ENCODE measurements at places on chromosomes 16 and 17.
A peak's percentile ranks its signal among the peaks of the same experiment; 100 is the strongest.

DNA sequence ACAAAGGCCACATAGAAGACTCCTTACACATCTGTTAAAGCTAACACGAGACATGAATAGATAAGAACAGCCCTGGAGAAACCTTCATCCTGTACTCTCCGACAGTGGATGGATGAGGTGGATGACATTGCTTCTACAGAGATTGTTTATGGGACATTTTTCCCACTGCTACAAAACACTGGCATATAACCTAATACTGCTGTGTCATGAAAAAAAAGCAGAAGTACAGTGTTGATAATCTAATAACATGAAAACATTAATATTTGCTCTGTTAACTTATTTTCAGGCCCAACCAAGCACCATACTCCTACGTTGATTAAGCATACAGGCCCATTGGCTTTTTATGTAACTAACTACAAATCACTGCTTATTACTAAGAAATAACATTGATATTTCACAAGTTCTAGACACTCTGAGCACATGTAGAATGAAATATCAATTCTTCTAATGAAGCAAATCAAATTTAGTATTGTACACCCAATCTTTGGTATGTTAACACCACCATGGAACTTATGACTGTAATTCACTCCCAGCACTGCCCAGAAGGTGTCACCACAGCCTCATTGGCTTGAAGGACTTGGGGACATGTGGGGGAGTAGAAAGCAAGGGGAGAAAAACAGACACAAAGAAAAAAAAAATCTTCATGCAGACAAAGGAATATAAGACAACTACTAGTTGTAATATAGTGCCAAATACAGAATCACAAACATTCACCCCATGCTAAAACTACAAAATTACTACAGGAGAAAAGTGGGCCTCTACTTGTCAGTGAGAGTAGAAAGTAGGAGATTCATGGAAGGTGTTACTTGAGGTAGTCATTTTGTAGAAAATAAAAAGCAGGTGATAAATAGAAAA, 330.0 kb upstream of the PMFBP1 start:
- peak; percentile 36 for DNase-seq

DNA sequence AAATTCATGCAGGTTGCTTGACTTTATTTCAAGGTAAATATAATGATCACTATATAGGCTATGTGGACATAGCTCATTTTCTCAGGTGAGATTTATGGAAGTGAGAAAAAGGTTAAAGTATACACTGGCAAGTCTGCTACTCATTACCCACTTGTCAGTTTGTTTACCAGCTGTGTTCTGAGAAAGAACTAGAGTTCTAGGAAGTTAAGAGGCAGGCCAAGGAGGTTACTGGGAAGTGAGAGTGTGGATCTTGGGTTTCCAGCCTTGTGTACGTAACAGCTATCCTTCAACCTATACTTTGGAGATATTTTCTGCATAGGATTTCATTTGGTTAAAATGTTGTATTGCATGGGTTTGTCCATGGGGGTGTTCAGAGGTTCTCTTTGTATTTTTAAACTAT, 31.9 kb upstream of the COX10 start:
- DNase-seq, result no peak

DNA sequence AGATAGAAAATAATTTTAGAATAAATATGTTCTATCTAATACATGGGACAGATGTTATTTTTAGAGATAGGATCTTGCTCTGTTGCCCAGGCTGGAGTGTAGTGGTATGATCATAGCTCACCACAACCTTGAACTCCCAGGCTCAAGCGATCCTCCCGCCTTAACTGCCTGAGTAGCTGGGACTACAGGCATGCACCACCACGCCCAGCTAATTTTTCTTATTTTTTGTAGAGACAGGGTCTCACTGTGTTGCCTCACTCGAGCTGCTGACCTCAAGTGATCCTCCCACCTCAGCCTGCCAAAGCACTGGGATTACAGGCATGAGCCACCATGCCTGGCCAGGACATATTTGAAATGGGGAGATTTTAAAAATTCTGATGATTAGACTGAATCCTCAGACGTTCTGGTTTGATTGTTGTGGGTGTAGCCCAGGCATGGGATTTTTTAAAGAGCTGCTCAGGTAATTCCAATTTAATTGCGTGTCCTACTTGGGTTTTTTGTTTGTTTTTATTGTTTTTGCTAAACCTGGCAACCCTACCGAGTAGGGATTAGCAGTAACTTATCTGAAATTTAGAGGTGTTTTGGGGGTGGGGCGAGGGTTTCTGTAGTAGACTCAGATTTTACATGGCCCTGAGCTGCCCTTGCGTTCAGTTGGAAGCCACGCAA, 142.9 kb downstream of the RAB11FIP4 start:
- no peak for DNase-seq

DNA sequence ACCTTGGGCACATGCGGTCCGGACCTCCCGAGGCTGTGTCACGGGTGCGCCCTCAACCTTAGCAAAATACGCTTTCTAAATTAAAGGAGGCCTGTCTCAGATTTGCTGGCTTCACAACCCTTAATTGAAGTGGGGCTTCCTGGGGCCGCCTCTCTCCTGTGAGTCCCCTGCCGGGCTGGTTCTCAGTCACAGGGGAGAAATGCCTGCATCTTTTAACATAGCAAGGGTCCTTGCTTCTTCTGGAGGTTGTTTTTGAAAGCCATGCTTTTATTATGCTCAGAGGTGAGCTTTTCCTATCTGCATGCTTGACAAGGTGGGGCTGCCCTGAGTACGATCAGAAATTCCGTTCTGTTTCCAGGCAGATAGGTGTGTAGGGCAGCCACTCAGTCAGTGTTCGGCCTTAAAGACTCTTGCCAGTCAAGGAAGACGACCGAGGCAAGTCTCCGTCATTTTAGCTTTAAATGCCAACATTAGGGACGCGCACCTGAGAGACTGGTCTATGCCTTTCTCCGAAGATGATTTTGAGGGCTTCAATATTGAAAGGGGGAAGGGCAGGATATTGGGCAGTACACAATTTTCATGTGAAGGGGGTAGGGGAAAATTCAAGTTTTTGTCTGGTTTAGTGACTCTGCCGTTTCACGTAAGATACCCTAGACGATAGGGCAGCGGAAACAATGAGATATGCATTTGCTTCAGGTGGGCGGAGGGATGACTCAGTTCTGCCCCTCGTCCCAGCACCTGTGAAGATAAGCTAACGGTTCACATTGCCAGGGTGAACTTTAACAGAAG, 5.5 kb upstream of the SLC7A5 start:
- peak; percentile 86 for DNase-seq

GRCh38 chr16:72536723-72537435, 364.9 kb upstream of the PMFBP1 start:
- no peak for DNase-seq

DNA sequence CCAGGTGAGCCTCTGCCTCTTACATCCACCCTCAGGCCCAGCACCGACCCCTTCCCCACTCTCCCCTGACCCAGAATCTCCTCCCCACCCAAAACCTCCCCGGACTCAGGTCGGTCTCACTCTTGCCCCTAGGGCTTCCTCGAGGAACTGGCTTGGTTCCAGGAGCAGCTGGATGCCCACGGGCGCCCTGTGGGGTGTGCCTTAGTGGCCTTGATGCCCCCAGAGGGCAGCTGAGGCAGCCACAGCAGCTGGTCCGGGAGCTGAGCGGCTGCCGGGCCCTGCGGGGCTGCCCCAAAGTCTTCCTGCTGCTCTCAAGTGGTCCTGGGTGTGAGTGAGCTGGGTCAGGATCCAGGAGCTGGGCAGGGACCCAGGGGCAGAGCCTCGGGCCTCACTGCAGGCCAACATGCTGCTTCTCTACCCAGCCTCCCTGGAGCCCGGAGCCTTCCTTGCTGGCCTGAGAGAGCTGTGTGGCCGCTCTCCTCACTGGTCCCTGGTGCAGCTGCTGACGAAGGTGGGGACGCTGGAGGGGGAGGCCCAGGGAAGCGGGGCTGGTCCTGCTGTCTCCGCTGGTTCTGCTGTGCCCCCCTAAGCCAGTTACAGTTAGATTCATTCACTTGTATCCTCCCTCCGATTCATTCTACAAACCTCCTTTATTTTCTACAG, 9.6 kb downstream of the ZNF213 start:
- no peak for DNase-seq

DNA sequence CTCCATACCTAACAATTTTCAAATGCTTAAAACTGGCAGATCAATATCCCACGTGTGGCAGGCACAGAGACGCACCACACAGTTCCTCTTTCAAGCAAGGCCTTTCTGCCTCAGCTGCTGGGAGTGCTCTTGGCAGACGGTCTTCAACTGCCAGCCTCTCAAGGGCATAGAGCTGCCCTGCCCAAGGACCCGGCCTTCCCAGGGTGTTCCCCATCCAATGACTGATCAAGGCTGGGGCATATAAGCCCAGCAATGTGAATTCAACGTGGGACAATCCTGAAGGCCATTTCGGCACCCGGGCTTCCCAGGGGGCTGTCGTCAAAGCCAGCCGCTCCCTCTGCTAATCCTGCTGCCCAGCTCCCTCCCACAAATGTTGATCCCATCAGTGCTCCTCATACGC, 107.1 kb downstream of the STX8 start:
- DNase-seq, result no peak

- DNase-seq, result no peak
Measured at GRCh38 chr16:81582655-81583441, 138.2 kb downstream of the CMIP start.

DNA sequence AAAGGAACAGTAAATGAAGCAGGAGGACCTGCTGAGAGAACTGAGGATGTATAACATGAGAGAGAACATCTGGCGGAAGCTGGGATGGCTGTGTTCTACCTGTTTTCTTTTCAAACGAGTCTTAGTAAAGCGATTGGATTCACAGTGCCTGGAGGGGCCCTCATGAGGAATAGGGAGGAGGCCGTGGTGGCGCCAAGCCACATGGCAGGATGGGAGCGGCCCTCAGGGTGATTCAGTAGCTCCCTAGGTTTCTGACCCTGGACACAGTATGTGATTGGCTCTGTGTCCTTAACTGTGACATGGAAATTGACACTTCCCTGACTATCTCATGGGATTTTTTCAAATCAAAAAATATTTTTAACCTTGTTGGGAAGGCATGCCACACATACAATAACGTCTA, 32.1 kb downstream of the USP43 start:
- no peak for DNase-seq

GRCh38 chr17:30031214-30031869, 85.3 kb upstream of the NSRP1 start:
- DNase-seq, result no peak

GRCh38 chr17:2814481-2815341, 18.5 kb downstream of the RAP1GAP2 start:
- DNase-seq, result peak; percentile 83

DNA sequence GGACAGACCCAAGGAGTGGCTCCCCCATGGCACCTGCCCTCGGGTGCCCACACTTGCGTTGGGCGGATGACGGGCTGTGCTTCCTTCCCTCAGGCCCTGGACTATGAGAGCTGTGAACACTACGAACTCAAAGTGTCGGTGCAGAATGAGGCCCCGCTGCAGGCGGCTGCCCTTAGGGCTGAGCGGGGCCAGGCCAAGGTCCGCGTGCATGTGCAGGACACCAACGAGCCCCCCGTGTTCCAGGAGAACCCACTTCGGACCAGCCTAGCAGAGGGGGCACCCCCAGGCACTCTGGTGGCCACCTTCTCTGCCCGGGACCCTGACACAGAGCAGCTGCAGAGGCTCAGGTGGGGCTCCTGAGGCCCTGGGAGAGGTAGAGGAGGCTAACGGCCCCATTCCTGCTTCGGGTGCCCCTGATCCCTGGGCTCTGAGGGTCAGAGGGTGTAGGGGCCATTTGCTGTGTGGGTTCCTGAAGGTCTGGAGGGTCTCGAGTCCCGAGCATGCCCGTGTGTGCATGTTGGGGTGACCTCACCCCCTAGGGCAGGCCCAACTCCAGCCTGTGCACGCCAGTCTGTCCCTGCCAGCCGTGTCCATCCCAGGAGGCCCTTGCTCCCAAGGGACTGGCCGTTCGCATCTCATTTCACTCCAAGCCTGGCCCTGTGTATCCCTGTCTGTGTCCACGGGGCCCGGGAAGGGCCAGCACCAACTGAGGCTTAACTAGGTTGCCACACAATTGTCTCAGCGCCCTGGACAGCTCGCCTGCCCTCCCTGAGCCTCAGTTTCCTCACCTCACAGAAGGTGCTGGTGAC, 10.0 kb downstream of the SLC22A31 start:
- peak; percentile 18 for DNase-seq

DNA sequence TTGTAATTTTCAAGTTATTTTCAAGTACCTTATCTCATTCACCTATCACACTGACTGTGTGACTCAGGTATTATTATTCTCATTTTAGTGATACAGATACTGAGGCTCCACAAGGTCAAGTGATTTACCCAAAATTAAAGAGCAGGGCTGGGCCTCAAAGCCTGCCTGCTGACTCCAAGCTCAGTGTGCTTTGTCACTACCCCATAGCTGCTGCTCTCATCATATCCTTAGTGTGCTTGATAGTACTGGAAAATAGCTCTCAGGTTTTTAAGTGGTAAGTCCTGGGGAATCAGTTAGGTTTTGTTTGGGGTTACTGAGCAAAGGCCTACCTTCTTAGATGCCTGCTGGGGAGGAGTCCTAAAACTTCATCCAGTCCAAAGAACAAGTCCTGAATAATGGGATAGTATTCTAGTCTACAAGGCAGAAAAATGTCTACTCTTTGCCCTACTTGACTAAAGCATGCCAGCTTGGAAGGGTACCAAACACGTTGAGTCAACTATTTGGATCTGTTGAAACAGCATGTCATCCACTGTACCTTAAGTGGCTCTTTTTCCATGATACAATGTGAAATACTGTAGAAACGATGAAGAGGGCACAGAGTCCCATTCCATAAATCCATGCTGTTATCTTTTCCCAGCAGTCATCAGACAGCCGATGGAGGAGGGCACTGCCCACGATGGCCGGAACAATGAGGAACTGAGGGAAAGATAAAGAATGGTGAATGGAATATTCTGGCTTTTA, 10.7 kb downstream of the MMD start:
- no peak for DNase-seq

DNA sequence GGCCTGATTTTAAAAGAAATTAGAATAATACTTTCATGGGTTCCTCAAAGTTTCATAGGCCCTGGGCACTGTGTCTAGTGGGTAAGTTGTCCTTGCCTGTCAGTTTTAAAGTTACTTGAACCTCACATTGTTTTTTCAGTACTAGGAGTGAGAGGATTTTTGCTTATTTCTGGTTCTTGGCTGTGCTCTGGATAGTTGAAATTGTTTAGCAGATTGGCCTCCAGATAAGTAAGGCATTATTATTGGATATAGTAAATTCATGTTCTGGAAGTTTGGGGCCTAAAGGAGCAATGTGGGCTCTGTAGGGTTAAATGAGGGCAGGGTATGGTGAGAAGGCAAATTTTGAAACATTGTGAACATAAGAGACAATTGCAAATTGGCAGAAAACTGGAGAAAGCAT, 78.5 kb downstream of the WNT3 start:
- no peak for DNase-seq

- DNase-seq, result no peak
Measured at GRCh38 chr16:72715267-72715666, 332.7 kb downstream of the ZFHX3 start.

Measured in stimulated activated CD4-positive, alpha-beta T cell treated with anti-CD3 and anti-CD28 coated beads, Interleukin-2, amount 100 ng/mL, for 24 hours (primary cell).